ENCODE measurements at places on chromosomes 4 and X.

DNA sequence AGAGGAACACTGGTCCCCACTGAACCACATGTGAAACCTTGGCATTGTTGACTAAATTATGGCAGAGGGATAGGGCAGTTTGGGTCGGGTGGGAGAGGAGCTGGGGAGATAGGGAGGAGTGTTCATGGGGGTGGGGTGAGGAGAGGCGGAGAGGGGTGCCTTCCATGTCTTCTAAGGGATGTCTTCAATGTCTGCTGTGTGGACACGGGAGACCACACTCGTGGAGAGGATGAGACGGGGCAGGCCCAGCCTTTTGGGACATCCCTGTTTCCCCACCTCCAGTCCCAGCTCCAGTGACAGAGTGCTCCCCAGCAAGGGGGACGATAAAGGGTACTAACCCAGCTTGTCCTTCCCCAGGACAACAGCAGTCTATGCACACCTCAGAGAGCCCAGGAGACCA, 146.4 kb upstream of the MAMLD1 start:
- DNase-seq = no peak

DNA sequence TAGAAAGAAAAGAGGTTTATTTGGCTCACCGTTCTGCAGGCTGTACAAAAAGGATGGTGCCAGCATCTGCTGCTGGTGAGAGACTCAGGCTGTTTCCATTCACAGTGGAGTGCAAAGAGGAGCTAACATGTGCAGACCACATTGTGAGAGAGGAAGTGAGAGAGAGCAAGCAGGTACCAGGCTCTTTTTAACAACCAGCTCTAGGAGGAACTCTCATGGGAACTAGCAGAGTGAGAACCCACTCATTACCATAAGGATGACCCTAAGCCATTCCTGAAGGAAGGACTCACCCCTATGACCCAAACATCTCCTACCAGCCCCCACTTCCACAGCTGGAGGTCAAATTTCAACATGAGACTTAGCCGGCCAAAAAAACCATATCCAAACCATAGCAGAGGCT, 158.6 kb upstream of the ADGRL3 start:
- DNase-seq = no peak

DNA sequence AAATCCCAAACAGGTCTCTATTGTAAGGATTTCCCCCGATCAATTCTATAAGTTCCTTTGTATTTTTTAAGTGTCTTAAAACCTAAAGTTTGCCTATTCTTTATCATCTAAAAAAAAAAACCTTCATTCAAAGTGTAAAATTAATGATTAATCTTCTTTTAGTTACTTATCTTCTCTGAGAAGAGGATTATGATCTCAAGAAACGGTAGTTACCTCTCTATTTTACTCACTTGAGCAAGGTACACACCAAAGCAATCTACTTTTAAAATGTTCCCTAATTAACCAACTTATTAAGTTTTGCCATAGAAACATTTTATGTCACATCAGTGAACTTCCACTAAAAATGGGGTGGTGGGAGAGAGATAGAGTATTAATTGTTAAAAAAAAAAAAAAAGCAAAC, 15.2 kb upstream of the GALNT7 start:
- DNase-seq = no peak

- no peak for DNase-seq
Observed at GRCh38 chr4:24791043-24791442, 4.3 kb upstream of the SOD3 start.

DNA sequence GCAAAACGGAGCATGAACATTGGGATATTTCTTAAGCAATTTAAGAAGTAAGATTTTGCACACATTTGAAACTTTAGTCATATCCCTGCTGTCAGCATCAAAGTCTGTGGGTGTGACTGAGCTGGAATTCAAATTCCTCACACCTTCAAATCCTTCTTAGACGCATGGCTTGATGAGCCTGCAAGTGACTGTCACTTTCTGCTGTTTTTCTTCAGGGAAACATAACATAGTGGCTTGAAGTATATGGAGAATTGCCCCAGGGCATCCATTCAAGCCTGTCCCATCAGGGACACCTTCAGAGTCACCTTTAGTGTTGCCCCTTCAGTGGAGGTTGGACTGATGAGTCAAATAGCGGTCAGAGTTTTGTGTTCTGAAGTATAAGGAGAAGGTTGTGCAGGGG, 17.4 kb downstream of the FHDC1 start:
- DNase-seq = no peak

GRCh38 chr4:73068491-73069337, 802 bp downstream of the COX18 start:
- DNase-seq = no peak

DNA sequence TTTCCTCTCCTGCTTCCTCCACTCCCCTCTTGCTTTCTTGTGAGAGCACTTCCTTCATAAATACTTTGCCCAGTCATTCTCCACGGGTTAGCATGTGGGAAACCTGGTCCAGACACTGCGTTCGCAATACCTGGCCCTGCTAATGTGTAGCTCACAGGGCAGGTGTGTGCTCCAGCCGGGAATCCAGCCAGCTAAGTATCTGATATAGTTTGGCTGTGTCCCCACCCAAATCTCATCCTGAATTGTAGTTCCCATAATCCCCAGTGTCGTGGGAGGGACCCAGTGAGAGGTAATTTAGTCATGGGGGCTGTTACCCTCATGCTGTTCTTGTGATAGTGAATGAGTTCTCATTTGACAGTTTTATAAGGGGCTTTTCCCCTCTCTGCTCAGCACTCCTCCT, 32.2 kb upstream of the STX18 start:
- DNase-seq = no peak

GRCh38 chr4:114603497-114603896, 4.9 kb downstream of the UGT8 start:
- DNase-seq = no peak

DNA sequence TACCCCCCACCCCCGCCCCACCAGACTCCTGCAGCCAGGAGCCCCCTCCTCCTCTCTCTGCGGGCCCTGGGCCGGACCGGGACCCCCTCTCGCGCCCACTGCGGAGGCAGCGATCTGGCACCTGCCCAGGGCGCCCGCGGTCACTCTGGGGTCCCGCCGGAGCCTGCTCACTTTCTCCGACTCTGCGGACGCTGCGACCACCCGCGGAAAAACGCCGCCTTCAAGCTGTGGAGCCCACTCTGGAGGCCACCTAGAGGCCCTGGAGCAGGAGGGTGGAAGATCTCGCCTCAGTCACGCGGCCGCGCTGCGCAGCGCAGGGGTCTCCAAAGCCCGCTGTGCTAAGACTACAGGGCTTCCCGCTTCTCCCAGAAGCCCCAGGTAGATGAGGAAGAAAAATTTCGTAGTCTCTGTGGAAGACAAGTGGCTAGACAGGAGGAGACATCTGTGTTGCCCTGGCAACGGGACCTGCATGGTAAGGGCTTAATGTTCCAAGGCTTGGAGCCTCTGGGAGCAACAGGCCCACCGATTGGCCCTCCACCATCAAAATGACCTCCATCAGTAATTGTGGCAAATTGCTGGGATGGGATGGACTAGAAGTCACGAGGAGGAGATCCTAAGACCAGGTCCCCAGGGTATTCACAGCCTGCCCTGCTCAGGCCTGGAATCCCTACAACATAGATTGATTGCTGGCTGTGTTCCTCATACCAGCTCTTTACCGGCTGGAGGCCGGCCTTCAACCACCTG, at the start of gene PNMA6F:
Gene PNMA6F, minus strand, starts transcription at position 387 of the 744 bp plus-strand sequence. CDS start 1,093 bp downstream, outside the sequence.
- no peak for DNase-seq

DNA sequence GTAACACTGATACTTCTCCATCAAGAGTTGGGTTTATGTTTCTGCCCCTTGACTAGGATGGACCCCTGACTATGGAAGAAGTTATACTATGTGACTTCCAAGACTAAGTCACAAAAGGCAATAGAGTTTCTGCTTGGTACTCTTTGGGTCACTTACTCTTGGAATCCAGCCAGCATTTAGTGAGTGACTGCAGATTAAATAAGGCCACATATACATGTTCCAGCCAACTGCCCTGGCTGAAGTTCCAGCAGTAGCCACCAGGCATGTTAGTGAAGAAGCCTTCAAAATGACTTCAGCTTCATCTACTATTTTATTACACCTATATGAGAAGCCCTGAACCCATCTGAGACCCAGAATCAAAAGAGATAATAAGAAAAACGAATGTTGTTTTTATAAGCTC, 524.0 kb downstream of the DMD start:
- DNase-seq = no peak

GRCh38 chr4:159250751-159251325, 148.0 kb downstream of the RAPGEF2 start:
- DNase-seq = no peak

DNA sequence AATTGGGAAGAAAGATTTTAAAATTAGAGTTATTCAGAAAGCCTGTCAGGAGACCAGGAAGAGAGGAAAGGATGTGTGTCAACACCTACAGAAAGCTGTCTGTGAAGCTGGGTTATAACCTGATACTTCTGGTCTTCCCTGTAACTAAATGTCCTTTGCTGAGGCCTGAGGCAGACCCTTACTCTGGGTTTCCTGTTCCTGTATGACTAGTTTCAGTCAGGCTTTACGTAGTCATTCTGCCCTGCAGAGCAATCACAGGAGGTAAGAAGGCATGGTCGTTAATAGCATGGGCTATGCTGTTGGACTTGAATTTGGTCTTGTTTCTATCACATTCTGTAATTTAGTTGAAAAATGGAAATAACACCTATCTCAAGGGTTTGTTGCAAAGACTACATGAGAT, 110.5 kb upstream of the IGFBP7 start:
- DNase-seq = no peak

DNA sequence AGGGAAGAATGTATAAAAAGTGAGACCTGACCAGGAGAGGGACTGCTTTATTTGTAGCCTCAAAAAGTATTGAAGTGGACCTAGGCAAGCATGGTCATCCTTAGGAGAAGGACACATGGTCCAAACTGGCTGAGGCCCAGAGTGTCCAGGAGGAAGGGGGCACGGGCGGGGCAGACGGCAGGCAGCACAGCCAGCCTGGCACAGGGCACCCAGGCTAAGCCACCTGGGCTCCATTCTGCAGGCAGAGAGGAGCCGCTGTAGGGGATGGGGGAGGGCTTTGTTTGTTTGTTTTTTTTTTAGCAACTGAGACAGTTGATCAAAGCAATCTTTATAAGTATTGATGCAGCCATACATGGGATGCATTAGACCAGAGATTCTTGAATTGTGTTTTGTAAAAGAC, 188.6 kb downstream of the PRDM5 start:
- no peak for DNase-seq

DNA sequence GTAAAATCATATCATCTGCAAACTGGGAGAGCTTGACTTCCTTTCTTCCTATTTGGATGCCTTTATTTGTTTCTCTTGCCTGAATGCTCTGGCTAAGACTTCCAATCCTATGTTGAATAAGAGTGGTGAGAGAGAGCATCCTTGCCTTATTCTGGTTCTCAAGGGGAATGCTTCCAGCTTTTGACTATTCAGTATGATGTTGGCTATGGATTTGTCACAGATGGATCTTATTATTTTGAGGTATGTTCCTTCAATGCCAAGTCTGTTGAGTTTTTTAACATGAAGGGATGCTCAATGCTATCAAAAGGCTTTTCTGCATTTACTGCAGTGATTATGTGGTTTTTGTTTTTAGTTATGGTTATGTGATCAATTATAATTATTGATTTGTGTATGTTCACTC, 2144.6 kb upstream of the TENM3 start:
- DNase-seq = no peak

GRCh38 chr4:29972121-29972520, 748.0 kb upstream of the PCDH7 start:
- no peak for DNase-seq

- no peak for DNase-seq
Observed at GRCh38 chr4:152843481-152844090, 63.8 kb downstream of the ARFIP1 start.

GRCh38 chr4:1187182-1187581, 14.8 kb upstream of the SPON2 start:
- DNase-seq = no peak

DNA sequence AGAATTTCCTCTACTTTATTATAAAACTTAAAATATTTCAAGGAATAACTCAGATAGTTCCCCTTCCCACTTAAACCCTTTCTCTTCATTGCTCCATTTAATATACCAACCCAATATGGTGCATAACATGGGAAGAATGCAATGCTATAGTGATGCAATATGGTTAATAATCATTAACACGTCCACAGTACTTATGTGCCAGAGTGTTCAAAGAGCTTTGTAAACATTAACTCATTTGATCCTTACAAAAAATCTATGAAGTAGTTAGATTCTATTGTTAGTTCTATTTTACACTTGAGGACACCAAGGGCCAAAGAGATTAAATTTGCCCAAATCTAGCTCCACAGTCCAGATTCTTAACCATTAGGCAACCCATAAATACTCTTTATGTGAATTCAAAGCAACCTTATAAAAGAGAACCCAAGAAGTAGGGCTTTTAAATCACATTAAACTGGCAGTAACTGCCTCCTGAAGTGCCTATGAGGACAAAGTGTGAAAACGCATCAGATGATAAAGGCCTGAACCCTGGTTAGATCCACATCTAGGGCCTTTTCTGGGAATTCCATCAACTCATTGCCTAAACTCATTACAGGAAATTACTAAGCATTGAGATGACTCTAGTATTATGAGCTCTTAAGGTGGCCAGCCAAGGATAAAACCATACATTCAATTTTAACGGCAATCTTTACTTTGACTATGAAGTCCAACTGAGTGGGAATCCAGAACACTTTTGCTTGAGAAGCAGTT, 94.3 kb downstream of the AREG start:
- no peak for DNase-seq

DNA sequence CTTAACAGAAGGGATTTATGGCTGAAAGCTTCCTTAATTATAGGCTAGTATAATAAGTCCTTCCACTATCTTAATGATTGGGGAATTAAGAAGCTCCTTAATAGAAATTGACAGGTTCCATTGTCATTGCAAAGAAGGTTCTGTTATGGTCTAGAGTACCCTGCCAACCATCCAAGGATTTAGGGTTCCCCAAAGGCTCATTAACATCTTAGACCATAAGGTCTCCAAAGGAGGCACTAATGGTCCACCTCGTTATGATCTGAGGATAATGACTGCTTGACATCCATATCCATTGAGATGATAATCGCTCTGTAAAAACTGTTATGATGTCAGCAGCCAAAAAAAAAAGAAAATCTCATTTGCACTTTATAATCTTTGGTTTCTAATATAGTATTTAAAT, 441.6 kb downstream of the GBA3 start:
- no peak for DNase-seq

DNA sequence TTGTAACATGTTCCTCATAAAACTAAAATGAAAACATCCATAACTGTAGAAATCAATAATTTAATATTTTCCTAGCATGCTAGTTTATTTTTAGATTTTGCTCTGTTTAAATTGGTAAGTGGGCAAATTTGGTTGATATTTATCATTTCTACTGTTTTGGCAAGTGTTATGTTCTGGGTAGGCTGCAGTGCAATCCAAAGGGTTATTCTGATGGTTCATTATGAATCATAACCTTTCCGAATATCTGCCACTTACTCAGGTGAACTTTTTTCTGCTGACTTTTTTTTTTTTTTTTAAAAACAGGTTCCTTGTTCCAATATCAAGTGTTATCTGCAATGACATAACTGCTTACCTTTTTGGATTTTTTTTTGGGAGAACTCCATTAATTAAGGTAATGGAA, 52.0 kb downstream of the CDS1 start:
- DNase-seq = no peak

GRCh38 chrX:117989512-117989911, 127.1 kb downstream of the KLHL13 start:
- DNase-seq = no peak

Measured in GM04503 (cell line).